NCI-H1105 (cell line): ENCODE measurements at places on chromosomes 4 and X.

GRCh38 chr4:1723131-1723801 lies 1.9 kb downstream of the TACC3 start:
- no peak for DNase-seq

DNA sequence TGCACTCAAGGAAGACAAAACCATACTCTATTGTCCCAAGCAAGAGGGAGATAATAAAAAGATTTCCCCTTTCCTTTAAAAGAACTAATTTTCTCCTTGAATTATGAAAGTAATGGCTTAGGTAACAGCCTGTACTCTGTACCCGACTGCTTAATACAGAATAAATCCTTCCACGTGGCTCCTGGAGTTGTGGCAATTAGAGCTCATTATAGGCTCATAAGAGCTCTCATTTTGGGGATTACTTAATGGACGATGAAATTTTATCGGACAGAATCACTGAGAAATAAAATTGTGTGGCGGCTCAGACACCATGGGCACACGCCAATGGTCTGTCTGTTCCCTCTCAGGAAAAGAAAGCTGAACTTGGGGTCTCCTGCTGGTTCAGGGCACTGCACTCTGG lies 2.8 kb upstream of the GSX2 start:
- DNase-seq = no peak

DNA sequence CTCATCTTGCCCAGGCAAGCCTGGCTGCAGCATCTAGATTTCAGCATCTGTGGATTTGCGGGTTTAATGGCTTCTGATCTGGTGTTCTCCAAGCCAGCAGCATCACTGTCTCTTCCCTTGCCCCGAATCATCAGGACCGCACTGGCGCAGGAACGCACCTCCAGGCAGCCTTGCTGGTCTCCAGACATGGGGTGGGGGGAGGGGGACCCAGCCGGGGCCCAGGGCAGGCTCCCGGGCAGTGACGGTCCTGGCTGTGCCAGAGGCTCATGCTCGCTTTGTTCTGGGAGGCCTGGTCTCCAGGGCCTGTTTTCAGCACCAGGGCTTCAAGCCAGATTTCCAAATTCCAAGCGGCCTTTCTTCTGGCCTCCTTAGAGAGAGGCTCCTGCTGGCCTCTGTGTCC lies 4.9 kb downstream of the CFAP99 start:
- no peak for DNase-seq

DNA sequence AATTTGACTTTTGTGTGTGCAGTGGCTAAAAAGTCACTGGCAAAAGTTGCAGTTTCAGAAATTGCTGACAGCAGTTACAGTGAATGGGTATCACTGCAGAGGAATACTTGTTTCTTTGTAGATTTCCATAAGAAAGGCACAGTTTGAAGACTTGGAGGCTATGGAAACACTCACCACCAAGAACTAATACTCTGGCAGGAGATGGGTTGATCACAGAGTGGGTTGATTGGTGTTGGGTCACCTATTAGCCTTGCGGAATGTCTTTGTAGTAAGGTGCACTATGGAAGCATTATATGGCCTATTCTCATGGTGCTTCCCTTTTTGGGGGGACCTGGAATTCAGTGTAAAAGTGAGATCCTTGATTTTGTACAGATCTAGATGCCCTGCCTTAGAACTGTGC lies 502.8 kb downstream of the CFAP47 start:
- no peak for DNase-seq

DNA sequence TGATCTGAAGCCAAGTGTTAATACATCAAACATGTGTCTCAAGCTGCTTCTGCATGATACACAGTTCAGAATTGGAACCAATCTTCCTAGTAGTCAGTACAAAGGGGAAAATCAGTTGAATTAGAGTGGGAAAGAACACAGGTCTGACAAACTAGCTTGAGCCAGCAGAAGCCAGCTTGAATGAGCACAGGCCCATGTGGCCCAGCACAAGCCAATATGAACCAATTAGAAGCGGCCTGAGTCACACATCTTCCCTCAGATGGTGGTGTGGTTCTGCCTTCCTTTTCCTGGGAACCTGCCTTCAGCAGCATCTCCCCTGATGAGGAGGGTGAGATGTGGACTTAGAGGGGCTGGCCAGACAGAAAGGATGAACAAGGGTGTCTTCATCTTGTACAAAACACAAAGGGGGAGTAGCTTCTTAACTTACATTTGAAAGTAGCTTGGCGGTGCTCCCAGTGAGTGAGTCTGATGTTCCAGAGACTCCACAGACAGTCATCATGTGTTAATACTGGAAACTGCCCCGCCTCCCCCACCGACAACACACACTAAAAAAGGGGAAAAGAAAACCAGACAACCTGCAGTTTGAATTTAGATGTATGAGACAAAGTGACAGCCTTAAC lies 72.0 kb downstream of the FRMPD4 start:
- no peak for DNase-seq

DNA sequence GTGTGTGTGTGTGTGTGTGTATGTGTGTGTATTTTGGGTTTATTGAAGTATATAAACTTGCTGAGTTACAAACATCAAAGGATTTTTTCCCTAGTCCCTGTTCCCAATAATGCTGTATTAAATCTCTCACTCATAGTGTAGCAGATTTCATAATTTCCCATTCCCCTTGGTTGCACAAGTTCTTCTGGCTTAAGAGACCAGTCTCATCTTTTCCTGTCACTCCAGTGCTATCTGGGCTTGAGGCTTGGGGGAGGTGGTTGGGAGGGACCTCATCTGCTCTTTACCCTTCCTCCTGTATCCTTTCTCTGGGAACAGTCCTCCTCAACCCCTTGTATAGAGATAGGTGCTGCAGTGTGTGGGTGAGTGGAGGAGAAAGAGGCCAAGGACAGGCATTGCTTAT lies 285.4 kb upstream of the BOD1L1 start:
- no peak for DNase-seq

- DNase-seq = peak; percentile 26
These were observed 212.7 kb upstream of the FMR1 start for GRCh38 chrX:147699061-147699460.

DNA sequence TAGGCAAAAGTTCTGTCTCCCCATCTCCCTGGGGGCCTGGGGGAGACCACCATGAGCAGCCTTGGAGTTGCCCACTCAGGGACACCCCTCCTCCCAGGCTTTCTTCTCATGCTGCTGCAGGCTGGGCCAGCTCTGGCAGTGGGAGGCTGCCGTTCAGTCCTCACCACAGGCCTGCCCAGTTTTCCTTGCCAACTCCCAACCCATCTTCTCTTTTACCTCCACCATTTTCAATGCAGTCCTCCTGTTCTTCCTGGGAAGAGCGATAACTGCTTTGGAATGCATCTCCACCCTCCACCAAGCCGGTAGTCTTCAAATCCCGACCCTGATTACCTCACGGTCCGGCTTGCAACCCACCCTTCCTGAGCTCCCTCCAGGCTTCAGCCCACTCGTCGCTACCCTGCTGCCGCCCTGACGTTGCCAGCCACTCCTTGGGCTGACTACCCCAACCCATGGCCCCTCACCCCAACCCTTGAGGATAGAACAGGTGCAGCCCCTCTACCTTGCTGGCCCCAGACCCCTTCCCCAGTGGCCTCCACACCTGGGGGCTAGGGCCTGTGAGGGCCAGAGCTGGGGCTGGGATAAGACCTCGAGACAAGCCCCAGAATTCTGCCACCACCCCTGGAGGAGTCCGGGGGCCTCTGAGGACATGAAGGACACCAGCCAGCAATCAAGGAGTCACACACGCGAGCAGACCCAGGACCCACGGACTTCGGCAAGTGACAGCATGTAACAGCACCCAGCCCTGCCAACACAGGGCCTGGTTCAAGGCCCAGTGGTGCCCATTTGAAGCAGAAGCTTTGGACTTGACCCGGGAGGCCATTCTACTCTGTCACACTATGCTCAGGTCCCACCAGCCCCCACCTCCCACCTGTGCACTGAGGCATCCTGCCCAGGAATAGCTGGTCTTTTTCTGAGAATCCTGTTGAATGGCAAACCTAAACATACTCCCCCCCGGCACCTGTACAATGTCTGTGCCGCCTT lies 9.2 kb downstream of the WDR1 start:
- DNase-seq = no peak

DNA sequence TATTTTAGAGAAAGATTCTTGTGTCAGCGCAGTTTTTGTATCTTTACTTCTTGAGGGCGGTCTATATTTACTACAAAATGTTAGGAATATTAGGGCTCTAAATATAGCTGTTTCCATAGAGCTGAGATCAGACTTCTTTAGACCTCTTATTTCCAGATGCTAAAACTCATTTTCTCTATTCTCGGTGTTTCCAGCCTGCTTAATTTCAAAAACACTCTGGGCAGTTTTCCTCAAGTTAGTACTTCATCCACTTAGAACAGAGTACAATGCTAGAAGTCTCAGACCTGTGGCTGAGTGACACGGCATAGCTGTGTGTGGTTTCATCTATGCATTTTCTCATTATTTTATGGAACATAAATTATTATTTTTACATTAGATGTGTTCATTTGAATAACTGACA lies 346.6 kb downstream of the PABPC4L start:
- no peak for DNase-seq

DNA sequence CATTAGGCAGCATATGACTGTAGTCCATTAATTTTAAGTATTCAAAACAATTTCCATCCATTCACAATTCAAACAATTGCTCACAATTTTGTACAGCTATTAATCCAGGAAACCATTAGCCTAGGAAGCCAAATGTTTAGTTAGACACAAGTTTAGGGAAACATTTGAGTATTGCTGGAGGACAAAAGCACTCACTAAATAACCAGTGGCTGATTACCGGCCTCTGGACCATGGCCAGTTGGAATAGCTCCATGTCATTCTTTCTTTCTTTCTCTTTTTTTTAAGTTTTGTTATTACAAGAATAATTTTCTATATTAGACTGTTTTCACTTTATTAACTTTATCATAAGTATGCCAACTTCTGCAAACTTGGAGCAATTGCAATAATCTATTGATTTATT lies 31.3 kb downstream of the TRIML2 start:
- peak; percentile 58 for DNase-seq

DNA sequence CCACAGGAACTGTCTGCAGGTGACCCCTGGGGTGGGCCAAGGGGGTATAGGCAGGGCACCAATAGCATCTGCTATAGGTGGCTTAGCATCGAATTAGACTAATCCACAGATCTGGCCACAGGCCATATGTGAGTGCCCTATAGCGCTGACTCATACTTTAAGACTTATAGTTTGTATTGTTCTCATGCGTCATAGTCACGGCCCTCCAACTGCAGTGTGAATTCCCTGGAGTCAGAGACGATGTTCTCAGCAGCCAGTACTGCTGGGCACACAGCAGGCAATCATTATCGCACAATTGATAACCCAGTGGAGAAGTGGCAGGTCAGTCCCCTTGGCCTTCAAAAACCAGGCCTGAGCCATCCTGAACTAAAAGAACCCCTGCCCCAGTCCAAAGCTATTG lies 58.1 kb downstream of the ADGRG2 start:
- no peak for DNase-seq

DNA sequence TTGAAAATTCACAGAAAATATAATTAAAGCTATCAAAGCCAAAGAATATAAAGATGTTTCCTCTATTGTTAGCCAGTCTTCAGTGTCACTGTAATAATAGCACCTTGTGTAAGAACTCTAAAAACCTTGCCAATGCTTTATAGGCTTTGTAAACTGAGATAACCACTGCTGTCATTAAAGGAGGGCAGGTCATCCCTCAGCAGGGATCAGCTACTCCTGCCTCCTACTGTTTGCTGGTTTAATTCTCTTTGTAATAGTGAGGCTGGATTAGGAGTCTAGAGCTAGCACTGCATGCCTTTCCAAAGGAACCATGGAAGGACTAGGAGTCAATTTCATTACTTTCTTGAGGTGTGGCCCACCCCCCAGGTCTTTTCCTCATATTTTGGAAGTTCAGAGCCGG lies 46.2 kb downstream of the FHIP1A start:
- DNase-seq = no peak

GRCh38 chr4:110867981-110868720 lies 245.3 kb upstream of the PITX2 start:
- no peak for DNase-seq

DNA sequence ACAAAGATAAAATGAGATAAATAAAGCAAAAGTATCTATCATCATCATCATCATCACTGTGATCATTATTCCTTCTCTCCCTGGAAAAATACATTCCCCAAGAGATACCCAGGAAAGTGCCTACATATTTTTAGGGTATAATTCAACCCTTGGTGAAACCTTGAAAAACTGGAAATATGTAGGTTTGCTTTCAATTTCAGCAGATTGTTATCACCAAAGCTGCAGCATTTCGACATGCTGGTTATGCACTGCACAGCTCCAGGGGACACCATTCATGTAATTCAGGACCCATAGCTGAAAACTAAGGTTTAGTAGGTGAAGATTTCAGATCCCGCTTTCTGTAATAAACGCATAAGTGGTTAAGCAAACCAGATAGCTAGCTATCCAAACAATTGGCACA lies 28.4 kb upstream of the FBXW7 start:
- DNase-seq = no peak

DNA sequence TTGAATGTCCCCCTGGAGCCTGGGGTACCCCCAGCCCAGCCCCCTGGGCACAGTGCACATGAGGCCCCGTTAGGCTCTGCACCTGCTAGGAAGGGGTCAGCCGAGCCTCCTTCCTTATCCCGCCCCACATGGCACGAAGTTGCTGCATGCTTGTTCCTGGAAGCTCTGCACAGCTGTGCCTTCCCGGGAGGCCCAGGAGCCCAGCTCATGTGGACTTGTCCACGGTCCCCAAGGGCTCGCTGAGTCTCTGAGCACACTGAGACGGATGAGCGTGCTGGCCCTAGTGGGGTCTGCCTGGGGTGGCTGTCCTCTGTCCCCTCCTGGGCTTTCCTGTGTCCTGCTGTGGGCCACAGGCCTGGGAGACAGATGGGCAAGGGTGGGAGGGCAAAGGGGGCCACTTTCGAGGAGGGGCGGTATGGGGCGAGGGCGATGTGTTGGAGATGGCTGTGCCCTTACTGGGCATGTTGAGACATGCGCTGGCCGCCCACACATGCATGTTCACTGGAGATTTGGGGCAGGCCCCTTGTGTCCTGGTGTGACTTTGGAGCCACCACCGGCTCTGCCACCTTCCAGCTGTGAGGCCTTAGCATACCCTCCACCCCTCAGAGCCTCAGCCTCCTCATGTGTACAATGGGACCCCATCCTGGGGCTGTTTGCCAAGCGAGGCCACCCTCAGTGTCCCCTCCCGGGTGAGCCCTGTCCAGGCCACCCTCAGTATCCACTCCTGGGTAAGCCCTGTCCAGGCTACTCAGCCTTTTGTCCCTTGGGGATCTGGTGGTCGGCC lies 237.6 kb downstream of the AFAP1 start:
- DNase-seq = no peak

GRCh38 chrX:3440981-3441380 lies 94.5 kb upstream of the MXRA5 start:
- DNase-seq = no peak

- no peak for DNase-seq
These were observed 34.2 kb upstream of the FAT1 start for GRCh38 chr4:186757696-186758355.

DNA sequence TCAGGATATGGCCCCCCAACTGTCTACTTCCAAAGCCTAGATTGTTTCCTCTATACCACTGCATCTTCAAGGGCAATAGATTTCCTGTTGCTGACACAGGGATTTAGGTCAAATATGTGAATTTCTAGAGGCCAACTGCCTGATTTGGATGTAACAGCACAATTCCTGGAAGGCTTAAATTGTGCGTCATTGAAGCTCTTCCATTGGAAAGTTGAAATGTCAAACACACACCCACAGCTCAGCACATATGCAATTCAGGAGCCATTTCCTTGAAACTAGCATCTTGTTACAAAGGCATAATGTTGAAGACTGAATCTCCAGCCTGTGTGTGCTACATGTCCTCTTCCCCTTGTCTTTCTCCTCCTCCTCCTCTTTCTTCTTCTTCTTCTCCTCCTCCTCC lies 158.6 kb downstream of the STK32B start:
- no peak for DNase-seq

GRCh38 chrX:46630141-46630540 lies 56.6 kb downstream of the CHST7 start:
- no peak for DNase-seq
